ENCODE measurements at places on chromosomes 7 and 10.

- no peak for DNase-seq
Measured at GRCh38 chr7:106273009-106273668, 11.6 kb downstream of the NAMPT start.

GRCh38 chr10:131961047-131961776 lies 20.5 kb downstream of the BNIP3 start:
- no peak for DNase-seq

- DNase-seq: no peak
Measured at GRCh38 chr7:2512713-2513112, 6.9 kb upstream of the LFNG start.

GRCh38 chr7:128167042-128167701 lies 73.9 kb upstream of the LEP start:
- peak; percentile 18 for DNase-seq

DNA sequence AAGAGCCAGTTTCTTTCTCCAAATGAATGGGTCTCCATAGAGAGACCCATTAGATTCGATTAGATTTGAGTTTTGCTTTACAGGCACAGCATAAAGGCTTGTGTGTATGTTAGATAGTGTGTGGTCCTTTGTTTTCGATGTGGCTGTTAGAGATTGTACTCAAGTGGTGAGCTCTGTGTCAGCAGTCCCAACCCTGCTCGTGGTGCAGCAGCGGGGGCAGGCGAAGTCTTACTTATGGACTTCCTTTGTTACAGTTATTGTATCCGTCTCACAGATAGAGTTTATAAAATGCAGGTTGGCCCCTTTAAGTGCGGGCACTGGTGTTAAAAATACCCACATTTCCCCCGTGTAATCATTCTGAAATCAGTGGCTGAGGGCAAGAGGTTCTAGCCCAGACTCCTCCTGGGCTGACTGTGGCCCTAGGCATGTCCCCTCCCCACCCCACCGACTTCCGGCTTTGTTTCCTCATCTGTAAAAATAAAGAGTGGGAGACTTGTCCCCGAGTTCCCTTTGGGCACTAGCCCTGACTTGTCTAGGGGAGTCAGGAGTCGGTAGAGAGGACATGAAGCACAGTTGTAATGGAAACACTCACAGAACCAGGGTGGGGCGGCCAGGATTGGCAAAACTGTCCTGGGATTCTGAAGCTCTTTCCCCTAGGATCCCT lies 28.6 kb downstream of the MTURN start:
- no peak for DNase-seq

DNA sequence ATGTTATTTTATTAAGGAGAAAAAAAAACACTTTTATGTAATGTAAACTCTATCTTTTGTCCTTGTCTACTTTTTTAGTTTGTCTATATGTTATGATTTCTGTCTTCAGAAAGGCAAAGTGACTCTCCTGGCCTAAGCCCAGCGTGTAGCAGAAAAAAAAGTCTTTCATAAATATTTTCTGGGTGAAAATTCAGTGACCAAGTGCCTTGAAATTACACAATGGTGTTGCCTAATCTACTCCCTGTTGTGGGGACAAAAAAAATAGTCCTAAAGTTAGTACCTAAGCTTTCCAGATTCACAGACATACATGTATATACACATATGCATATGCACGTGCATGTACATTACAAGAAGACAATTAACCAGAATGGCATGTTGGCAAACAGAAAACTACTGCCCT lies 1257.8 kb upstream of the SORCS1 start:
- no peak for DNase-seq

DNA sequence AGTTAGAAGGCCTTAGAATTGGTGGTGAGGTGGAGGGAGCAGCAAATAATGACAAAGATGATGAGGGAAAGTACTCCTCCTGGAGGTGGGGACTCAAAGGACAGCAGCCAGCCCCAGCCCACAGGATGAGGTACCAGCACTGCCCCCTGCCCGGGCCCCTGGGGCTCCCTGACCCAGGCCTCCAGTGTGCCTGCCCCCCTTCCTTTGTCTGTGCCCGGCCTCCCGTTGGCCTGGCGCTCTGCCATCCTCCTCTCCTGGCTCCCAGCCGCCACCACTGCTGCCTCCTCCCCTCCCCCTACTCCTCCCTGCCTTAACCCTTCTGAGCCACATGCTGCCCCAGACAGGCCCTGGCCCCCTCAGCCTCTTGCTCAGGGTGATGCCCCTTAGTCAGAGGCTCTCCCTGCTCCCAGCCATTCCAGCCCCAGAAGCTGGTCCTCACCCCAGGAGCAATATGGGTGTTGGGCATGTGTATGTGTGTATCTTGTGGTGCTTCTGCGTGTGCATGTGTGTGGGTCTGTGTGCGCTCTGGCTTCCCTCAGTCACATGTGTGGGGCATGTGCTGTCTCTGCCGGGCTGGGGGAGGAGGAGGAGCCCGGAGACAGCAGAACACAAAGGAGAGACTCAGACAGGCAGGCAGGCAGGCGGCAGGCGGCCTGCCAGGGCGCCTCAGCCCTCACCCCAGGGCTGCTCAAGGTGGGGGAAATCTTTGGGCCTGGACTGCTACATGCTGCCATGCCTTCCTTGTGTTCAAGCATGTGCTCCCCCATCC lies 2.6 kb downstream of the LDB1 start:
- DNase-seq: peak; percentile 61

- DNase-seq: no peak
Measured at GRCh38 chr7:95472581-95473161, 13.1 kb upstream of the ASB4 start.

- DNase-seq: no peak
Measured at GRCh38 chr10:6119423-6119822, 30.6 kb downstream of the RBM17 start.

DNA sequence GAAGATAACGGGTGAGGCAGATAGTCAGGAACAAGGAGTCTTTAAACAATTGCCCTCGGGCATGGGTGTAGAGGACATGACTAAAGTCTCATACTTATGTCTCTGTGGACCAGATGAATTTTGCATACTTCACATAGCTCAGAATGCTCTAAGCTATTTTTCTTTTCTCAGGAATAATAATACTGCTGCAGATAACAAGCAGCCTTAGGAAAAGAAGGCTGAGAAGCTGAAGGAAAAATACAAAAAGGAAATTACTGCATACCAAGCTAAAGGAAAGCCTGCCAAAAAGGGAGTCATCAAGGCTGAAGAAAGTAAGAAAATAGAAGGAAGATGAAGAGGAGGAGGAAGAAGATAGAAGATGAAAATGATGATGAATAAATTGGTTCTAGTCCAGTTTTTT lies 13.4 kb upstream of the ERCC6 start:
- DNase-seq: no peak

- DNase-seq: no peak
Measured at GRCh38 chr10:114932945-114933344, 5.0 kb upstream of the TRUB1 start.

GRCh38 chr7:33212144-33212543 lies 82.8 kb downstream of the BBS9 start:
- no peak for DNase-seq

- DNase-seq: no peak
Measured at GRCh38 chr10:17443707-17444387, 10.5 kb downstream of the ST8SIA6 start.

GRCh38 chr10:50511492-50512213 lies 112.1 kb downstream of the SGMS1 start:
- no peak for DNase-seq

DNA sequence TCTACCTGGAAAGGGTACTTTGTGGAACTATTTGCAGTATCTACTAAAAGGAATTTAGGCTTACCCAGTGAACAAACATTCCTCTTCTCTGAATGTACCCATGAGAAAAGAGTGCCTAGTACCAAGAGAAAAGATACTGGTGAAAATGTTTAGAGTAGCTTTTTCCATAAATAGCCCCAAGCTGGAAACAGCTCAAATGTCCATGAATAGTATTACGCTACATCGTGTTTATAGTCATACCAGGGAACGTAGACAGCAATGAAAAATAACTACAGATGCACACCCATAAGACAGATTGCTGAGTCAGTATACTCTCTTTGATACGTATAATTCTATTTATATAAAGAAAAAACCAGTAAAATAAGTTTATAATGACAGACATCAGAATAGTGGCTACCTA lies 285.9 kb downstream of the KLF6 start:
- no peak for DNase-seq

All from CD4-positive, alpha-beta T cell treated with Interleukin-15 for 1 hour (primary cell).